ENCODE measurements at places on chromosomes 3 and 15.

DNA sequence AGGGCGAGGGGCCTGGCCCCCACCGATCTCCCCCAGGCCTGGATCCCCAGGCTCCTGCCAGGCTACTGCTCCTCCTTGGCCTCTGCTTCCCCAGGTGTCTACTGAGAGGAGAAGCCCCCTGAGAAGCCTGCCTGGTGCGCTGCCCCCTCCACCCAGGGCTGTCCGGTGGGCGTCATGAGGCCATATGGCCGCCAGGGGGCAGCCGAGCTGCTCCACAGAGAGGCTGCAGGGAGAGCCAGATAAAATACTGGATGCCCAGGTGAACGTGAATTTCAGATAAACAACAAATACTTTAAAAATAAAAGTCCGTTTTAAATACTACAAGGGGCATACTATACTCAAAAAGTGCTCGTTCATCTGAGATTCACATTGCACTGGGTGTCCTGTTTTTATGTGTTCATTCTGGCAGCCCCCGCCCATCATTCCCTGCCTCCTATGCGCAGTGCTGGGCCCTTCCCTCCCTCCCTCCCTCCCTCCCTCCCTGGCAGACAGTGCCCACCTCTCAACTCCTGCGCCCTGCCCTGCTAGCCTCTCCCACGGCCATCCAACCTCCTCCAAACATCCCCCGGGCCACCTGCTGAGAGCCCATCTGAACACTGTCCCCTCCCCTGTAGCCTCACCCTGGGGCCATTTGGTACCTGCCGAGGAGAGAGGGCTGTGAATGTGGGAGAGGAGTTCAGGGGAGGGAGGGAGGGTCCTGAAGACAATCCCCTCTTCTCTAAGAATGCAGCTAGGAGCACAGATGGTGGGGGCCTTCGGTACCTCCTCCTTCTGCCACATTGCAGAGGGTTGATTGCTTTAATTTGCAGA lies 29.6 kb downstream of the PSTPIP1 start:
- peak; percentile 62 for DNase-seq

GRCh38 chr3:184568924-184569829 lies 7.6 kb downstream of the EPHB3 start:
- no peak for DNase-seq

DNA sequence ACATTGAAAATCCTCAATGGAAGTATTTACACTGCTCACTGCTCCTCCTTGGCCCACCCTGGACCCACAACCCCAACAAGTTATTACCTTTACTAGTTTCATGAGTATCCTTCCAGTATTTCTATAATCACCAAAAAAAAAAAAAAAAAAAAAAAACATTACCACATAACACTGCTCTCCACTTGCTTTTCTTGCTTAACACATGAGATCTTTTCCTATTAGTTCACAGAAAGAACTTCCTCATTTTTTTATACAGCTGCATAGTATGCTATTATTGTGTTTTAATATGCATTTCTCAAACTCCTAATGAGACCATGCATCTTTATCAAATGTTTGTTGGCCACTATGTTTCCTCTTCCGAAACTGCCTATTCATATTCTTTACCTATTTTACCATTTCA lies 14.6 kb downstream of the GABPB1 start:
- no peak for DNase-seq

GRCh38 chr3:8621872-8622271 lies 22.7 kb downstream of the SSUH2 start:
- no peak for DNase-seq

- no peak for DNase-seq
Observed at GRCh38 chr3:196513697-196514349, 1.3 kb downstream of the SMCO1 start.

GRCh38 chr3:181622365-181622764 lies 89.4 kb upstream of the SOX2 start:
- no peak for DNase-seq

- DNase-seq: no peak
Observed at GRCh38 chr3:101122681-101123080, 129.5 kb upstream of the ABI3BP start.

DNA sequence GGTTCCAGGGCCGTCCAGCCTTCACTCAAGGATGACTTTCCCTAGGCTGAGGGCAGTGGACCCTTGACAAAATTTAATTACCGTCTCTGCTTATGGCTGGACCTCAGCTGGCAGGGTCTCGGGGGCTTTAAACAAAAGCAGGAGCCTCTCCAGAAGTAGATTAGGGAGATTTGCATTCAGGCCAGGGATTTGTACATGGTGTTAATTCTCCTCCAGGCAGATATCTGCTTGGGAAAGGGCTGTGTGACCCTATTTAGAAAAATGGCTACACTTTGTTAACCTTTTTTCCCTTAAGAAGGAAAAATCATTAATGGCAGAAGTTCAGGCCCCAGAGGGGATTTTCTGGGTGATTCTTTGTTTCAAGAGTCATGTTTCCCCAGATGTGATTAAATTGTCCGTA lies 329.1 kb upstream of the C2CD4B start:
- DNase-seq: no peak

DNA sequence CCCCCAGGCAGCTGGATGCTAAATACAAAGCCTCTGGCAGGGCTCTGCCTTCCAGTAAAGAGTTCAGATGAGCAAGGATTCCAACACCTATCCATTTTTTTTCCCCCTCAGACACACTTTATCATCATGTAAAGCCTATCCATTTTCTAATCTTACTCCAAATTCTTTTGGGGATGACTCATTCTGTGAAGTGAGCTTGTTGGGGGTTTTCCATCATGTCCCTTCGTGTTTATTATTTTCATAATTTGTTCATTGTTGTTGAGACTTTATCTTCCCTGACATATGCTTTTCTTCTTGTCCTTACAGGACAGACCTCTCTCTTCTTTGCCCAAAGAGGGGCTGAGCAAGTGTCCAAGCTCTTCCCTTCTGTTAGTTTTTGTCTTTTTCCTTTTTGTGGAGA lies 34.7 kb upstream of the SH3BP5 start:
- no peak for DNase-seq

- DNase-seq: no peak
Observed at GRCh38 chr3:188160751-188161150, 6.8 kb downstream of the LPP start.

DNA sequence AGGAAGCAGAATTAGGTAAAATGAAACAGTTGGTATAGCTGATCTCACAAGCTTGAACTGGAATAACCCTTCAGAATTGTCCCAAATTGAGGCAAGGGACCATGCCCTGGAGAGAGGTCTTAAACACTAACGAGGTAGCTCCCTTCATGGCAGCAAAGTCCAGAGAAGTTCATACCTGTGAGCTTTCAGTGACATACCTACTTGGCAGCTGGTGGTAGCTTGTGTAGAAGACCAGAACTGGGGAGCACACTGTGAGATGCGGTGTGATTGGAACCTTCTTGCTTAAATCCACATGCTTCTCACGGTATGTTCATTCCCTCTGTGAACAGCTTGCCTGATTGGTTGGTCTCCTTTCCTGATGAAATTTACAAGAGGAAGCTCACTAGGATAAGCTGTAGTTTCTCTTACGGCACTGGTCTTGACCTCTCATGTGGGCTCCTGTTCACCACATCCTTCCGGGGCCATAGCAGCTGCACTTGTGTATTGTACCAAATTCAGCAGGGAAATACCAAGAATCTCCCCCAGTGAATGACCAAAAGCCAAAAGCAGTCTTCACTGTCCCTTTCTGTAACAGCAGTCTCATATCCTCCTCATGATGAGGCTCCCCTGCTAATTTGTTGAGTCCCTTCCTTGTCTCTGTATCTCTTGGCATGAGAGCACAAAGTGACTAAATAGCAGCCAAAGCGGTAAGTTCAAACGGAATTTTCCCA lies 483.7 kb upstream of the FRG2C start:
- DNase-seq: no peak

DNA sequence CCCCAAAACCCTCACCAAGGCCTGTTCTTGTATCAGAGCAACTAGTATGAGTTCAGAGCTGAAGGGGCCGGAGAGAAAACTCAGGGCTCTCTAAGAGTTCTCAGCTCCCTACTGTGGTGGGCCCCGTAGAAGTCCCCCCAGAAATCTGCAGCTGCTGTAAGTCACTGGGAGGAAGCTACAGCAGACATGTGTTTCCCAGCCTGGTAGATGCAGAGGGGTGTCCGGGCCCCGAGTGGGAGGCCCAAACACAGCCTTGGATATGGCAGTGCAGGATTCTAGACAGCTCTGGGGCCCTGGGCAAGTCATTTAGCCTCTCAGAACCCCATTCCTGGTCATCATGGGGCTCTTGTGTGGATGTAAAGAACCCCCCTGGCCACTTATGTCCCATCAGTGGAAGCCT lies 39.2 kb upstream of the CSPG4 start:
- no peak for DNase-seq

DNA sequence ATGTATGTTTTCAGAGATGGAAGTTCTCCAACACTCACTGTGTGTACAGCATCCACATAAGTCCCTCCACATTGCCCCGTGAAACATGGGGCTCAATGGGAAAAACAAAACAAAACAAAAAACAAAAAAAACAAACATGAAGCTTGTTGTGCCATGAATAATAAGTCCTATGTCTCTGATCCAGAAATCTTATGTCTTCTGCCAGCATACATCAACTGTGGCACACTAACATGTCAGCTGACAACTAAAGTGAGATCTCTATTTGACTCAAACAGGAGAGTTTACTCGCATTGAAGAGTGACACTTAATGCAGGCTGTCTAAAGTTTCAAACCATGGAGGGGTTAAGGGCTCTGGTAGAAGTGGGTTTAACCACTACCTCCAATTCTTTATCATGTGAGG lies 180.2 kb upstream of the ROBO1 start:
- DNase-seq: no peak

GRCh38 chr3:123419850-123420297 lies 29.0 kb downstream of the ADCY5 start:
- no peak for DNase-seq

GRCh38 chr3:160001148-160001760 lies 12.6 kb downstream of the IL12A start:
- no peak for DNase-seq

DNA sequence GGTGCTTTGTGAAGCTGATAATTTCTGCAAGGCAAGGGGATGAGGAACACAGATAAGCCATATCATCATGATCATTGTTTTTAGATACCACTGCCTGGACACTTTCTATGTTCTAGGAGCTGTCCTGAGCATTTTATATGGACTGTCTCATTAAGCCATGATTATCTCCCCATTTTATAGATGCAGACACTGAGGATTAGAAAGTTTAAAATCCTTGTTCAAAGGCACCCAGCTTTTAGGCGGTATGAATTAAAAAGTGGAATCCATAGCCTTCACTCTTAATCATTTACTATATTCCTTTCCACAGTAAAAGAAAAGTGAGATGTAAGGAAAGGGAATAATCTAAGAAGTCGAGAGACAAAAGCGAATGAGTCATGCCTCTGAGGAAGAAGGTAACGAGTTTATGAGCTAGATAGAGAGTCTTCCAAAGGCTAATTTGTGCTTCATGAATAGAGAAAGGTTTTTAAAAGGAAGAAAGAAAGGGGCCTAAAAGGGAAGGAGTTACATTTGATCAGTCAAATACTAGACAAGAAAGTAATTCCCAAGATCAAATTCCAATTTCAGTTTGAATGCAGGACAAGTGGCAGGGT lies 856.0 kb downstream of the FHIT start:
- DNase-seq: no peak

DNA sequence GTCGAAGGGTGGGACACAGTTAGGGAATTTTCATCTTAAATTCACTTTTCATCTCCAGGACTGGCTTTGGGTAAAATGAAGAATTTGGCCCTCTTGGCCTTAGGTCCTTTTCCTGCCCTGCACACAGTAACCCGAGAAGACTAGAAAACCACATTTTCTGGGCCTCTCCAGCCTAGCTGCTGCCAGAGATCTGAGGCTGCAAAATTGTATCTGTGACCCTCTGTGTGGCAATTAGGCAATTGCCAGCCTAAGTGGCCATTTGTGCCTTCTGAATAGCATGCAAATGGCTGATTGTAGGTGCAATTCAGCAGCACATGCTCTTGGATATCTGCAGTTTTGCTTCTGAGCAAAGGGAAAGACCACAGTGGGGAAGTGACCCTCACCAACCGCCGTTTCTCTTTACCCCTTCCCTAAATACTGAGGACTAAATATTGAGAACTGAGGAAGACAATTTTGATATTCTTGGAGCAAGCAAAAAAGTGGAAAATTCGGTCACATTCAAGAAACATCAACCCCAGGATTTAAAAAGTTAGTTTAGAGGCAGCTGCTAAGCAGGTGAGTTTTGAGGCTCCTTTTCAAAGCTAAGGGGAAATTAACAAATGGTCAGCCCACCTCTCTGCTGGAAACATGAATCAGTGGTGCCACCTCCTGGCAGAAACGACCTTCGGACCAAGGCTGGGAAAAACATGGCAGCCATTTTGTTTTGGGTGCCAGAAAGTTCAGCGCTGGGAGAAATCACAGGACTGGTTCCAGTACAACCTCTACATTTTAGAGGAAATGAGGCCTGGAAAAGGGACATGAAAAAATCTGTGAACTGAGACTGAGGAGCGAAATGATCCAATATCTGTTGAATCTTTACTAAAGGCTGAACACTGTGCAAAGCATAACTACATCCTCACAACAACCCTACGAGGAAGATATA lies 56.6 kb upstream of the PRTG start:
- DNase-seq: no peak

DNA sequence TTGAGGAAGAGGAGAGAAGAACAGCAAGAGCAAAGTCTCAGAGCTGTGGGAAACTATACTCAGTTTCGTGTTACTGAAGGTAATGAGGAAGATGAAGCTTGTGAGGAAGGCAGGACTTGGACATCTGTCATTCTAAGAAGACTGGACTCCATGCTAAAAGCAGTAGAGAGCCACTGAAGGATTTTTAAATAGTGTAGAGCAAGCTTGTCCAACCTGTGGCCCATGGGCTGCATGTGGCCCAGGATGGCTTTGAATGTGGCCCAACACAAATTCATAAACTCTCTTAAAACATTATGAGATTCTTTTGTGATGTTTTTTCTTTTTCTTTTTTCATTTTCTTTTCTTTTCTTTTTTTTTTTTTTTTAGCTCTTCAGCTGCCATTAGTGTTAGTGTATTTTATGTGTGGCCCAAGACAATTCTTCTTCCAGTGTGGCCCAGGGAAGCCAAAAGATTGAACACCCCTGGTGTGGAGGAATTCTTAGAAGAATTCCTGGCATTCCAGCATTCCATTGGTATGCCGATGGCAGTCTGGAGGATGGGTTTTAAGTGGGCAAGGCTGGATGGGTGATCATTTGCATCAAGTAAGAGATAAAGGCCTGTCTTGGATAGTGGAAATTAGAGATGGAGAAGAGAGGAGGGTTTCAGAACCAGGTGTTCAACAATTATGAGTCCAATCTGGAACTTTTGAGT lies 6.9 kb upstream of the NFKBIZ start:
- DNase-seq: no peak

DNA sequence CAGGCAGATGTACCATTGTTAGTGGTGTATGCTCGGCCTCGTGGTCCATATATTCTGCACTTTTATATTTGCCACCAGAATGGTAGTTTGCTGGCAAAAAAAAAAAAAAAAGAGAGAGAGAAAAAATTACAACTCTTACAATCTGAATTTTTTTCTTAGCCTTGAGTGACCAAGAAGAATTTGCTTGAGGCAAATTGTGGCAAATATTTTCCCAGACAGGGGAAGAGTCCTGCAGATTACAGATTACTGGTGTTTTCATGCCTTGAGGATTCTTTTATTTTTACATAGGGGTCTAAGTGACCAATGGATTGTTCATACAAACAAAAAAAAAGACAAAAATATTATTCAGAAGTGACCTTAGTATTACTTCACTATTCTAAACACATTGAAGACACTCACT lies 283.3 kb downstream of the BBX start:
- DNase-seq: no peak

Measured in stimulated activated CD4-positive, alpha-beta T cell treated with anti-CD3 and anti-CD28 coated beads, Interleukin-15, amount 100 ng/mL, for 48 hours (primary cell).